ENCODE measurements at places on chromosomes 7 and 10. TPM values are rescaled to one million over a fixed set of nuclear protein-coding genes. Genes with fewer than 3 reads are reported as not detected.

- H3K27me3 ChIP-seq = peaks cover 4% of the 10 kb centered on the region
- H3K4me1 ChIP-seq = peaks cover 15% of the 10 kb centered on the region
Measured at GRCh38 chr10:124386186-124387077, 32.3 kb downstream of the OAT start.

OR2A1 gene
- not detected for polyA plus RNA-seq

DNA sequence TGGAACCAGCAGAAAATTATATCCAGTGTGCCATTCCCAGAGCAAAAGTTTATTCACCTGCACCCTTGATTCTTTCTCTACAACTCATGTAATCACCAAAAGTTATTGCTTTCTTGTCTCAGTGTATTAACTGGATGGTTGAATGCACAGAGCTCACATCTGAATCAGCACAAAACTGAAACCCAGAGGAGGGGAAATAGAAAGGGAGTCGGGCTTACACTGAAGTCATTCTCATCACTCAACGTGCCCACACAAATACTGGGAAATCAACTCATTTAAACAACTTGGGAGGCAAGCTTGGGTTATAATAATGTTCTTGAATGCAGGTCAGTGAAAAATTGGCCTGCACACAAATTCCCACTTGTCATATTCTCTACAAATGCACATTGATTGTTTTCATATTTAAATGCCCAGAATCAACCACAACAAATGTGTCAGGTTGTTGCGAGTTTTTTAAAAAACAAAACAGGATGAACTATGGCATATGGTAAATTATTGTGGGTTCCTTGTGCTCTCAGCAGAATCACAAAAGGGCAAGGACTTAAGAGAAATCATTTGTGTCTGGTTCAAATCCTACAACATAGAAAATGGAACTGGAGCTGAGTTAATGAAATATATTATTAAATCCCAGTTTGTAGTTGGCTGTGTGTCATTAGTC is 125.9 kb upstream of the NOBOX start:
- H3K4me3 ChIP-seq = no peak overlapping the region
- H3K4me1 ChIP-seq = no peaks in the 10 kb centered on the region
- H3K27me3 ChIP-seq = no peaks in the 10 kb centered on the region
- DNase-seq = no peak
- H3K36me3 ChIP-seq = no peaks in the 10 kb centered on the region

DNA sequence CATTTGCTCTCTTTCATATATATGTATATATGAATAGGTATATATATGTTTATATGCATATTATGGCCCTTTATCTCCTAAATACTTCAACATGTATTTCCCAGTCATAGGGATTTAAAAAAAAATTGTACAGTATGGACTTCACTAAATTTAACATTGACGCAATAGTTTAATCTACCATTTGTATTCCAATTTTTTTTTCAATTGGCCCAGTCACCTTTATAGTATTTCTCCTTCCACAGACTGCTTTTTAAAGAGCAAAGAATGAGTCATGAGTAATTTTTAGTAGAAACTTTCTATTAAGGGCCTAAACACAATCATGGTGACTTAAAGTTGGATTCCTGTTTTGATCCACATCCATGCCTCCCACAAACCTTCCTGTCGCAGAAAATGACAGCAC is 20.5 kb downstream of the CCSER2 start:
- H3K4me1 ChIP-seq = no peaks in the 10 kb centered on the region
- no peak overlapping the region for H3K27ac ChIP-seq
- H3K27me3 ChIP-seq = no peaks in the 10 kb centered on the region
- no peak for DNase-seq

- no peak overlapping the region for H3K4me3 ChIP-seq
- H3K27me3 ChIP-seq = peaks cover 42% of the 10 kb centered on the region
- no peaks in the 10 kb centered on the region for H3K36me3 ChIP-seq
- H3K4me1 ChIP-seq = no peaks in the 10 kb centered on the region
- H3K27ac ChIP-seq = no peak overlapping the region
Measured at GRCh38 chr7:156993925-156994235, 16.6 kb downstream of the MNX1 start.

ZSWIM8 gene
- 19.2 TPM for polyA plus RNA-seq

DNA sequence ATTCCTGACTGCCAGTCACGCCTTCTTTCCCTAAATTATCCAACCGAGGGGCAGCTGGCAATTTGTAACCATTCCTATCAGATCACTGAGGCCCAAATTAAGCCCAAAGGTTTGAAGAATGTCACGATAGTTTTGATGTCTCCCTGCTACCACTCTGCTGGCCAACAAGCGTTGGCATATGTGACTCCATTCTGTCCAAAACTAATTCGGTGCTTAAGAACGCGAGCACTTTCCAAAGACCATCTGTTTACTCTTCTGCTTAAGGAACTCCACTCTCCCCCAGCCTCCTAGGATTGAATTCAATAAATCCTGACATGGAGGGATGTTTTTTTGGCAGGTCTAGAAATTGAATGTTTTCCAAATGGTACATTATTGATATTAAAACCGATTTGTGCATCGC is 131.5 kb upstream of the CTBP2 start:
- H3K36me3 ChIP-seq = no peaks in the 10 kb centered on the region
- no peak for DNase-seq
- no peaks in the 10 kb centered on the region for H3K27me3 ChIP-seq
- no peak overlapping the region for H3K27ac ChIP-seq
- no peaks in the 10 kb centered on the region for H3K4me1 ChIP-seq

GPR15LG gene
- not detected for polyA plus RNA-seq
